K562 (cell line): ENCODE measurements at places on chromosomes 6 and 20. TPM values are rescaled to one million over a fixed set of nuclear protein-coding genes. Genes with fewer than 3 reads are reported as not detected.

Gene SLC22A2
- not detected in 2 replicates for total RNA-seq

- H3K27ac ChIP-seq, result no peak overlapping the region
- H3K27me3 ChIP-seq, result no peaks in the 10 kb centered on the region
- no peak overlapping the region for H3K4me3 ChIP-seq
- no peaks in the 10 kb centered on the region for H3K36me3 ChIP-seq
- no peaks in the 10 kb centered on the region for H3K4me1 ChIP-seq
These were observed 11.2 kb upstream of the THBD start for GRCh38 chr20:23060629-23061028.

Gene CCN6
- total RNA-seq, result 0.47 TPM in 1 of 2 replicates, not detected in the other

GRCh38 chr6:160435935-160436334 is 87.8 kb downstream of the SLC22A3 start:
- DNase-seq, result no peak
- H3K27me3 ChIP-seq, result peaks cover 8% of the 10 kb centered on the region; the same call in 1 of the 3 replicates
- H3K27ac ChIP-seq, result no peak overlapping the region
- H3K4me3 ChIP-seq, result no peak overlapping the region

- peaks cover 100% of the 10 kb centered on the region for H3K36me3 ChIP-seq
- no peak overlapping the region for H3K27ac ChIP-seq
- DNase-seq, result no peak
- no peaks in the 10 kb centered on the region for H3K4me1 ChIP-seq
- H3K27me3 ChIP-seq, result no peaks in the 10 kb centered on the region
These were observed 34.7 kb downstream of the GHRH start for GRCh38 chr20:37226889-37227288.

DNA sequence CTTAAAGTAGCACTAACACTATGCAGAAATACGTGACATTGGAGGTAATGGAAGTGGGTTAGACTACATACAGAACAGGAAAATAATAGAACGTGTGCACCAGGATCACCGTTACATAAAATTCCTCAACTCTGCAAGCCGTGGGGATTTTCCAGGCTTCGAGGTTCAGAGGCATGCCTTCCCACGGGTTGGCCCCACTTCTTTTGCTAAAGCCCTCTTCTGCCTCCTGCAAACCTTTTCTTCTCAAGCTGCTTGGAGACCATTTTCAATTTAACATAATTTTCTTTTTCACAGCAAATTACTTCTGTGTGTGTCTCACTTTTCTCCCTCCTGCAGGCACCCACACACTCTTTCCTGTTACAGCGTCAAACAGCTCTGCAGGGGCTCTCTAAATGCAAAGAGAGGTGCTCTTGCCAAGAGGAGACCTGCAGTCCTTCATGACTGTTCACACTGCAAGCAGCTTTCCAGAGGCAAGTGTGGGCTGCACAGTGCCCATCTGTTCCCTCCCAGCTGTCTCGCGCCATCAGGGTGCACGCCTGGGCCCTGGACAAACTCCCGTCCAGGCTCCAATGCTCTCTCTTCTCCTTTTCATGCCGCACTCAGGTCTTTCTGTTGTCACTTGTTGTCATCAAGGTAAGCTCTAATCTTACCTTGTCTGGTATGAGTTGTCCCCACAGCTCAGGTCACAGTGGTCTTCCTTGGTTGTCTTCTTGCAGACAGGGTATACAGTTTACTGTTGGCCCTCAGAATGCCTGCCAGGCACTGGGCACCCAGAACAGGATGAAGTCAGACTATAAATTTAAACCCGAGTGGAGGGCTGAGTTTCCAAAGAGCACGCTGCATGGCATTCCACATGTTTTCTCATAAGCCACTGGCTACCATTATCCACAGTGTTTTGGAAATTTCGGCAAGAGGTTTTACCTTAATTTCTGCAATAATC is 164.8 kb upstream of the GGTLC1 start:
- H3K36me3 ChIP-seq, result no peaks in the 10 kb centered on the region
- no peak overlapping the region for H3K27ac ChIP-seq

DNA sequence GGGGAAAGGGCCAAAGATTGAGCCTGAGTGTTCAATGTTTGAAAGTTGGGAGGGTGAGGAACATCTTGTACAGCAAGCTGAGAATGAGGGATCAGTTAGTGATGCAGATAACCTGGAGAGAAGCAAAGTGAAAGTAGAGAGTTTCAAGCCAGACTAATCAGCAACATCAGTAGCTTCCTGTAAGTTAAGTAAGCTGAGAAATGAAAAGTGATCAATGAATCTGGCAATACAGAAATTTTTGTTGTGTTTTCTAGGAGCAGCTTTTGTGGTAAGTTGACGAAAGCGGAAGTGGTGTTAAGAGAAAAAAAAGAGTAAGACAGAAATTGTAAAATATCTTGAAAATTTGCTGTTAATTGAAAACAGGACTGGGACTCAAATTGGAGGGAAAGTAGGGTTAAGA is 855.5 kb upstream of the MAP3K7 start:
- no peak overlapping the region for H3K27ac ChIP-seq
- H3K4me3 ChIP-seq, result no peak overlapping the region
- no peaks in the 10 kb centered on the region for H3K36me3 ChIP-seq
- H3K4me1 ChIP-seq, result no peaks in the 10 kb centered on the region

DNA sequence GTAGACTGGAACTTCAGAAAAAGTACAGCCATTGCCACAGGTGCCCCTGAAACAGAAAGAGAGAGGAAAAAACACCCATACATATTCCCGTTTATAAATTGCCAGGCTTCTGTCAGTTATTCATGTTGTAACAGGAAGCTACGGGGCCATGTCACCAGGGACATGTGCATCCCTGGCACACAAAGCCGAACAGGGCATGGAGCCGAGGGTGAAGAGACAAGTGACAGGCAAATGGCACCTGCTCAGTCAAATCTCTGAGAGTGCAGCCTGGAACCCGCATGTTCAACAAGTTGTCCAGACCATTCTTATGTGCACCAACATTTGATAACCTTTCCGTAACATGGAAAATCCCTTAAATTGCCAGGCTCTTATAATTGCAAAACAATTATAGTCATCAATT is 740.7 kb downstream of the KIF16B start:
- H3K4me1 ChIP-seq, result no peaks in the 10 kb centered on the region
- no peak overlapping the region for H3K27ac ChIP-seq
- no peak overlapping the region for H3K4me3 ChIP-seq
- H3K36me3 ChIP-seq, result no peaks in the 10 kb centered on the region
- DNase-seq, result no peak
- no peaks in the 10 kb centered on the region for H3K27me3 ChIP-seq
